Neural crest cell (in vitro differentiated cells): ENCODE measurements at places on chromosomes 6 and 20. TPM values are rescaled to one million over a fixed set of nuclear protein-coding genes. Genes with fewer than 3 reads are reported as not detected.

PLA2G7 gene
- 0.26 and 0.27 TPM in 2 replicates for total RNA-seq

MGME1 gene
- total RNA-seq: 35.2 and 39.0 TPM in 2 replicates

ADGRF5 gene
- total RNA-seq: 0.16 TPM in 1 of 2 replicates, not detected in the other

TBC1D22B gene
- 11.1 and 11.4 TPM in 2 replicates for total RNA-seq

MRPS18B gene
- 36.7 and 39.3 TPM in 2 replicates for total RNA-seq

- DNase-seq: no peak
These were observed 71.0 kb upstream of the MRAP2 start for GRCh38 chr6:83962582-83962981.

- no peak for DNase-seq
These were observed 87.3 kb downstream of the PTPRT start for GRCh38 chr20:43102394-43102793.

- no peak for DNase-seq
These were observed 144.3 kb downstream of the F13A1 start for GRCh38 chr6:6176127-6176526.

GRCh38 chr6:163014736-163015135, 287.0 kb downstream of the PACRG start:
- no peak for DNase-seq

DNA sequence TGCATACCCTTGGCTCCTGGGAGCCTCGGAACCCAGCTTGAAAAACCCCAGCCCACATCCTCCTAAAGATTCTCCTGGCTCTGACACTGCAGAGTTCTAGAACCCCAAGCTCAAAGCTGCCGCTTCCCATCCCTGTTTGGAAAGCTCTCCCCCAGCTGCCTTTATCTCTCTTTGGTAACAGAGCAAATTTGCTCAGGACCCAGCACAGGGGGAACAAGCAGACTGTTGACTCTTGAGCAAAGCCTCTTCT, 38.9 kb downstream of the HNF4A start:
- no peak for DNase-seq

DNA sequence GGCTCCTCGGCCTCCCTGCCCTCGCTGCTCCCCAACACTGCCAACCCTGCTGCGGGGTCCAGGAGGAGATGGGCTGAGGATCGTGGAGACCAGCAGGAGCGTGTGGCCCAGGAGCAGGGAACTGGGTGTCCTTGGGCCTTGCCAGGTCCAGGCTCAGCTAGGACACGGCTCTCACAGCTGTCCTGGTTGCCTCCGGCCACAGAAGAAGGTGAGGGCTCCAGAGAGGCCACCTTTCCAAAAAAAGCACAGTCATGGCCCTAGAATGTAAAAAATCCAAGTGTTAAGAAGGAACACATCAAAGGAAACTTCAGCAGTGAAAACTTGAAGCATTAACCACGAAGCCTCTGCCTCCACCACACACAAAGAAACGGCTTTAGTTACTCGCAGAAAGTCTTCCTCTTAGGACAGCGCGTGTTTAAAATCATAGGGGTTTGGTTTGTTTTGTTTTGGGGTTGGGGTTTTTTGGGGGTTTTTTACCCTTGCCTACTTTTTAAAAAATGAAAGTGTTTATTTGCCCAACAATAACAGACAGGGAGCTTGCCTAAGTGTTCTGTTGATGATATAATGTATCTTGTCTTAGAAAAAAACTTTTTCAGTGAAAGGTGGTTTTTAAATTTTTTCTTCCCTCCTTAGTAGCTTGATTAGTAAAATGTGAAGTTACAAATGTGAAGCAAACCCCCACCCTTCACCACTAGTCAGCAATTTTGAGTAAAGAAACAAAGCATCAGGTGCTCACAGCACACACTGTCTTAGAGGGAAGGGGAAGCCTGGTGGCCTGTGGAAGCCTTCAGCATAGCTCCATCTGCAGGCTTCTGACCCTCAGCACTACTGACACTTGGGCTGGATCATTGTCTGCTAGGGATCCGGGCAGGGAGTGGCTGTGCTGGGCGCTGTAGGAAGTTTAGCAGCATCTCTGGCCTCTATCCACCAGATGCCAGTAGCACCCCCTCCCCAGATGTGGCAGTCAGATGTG, 60.0 kb downstream of the PTPN1 start:
- no peak for DNase-seq

DNA sequence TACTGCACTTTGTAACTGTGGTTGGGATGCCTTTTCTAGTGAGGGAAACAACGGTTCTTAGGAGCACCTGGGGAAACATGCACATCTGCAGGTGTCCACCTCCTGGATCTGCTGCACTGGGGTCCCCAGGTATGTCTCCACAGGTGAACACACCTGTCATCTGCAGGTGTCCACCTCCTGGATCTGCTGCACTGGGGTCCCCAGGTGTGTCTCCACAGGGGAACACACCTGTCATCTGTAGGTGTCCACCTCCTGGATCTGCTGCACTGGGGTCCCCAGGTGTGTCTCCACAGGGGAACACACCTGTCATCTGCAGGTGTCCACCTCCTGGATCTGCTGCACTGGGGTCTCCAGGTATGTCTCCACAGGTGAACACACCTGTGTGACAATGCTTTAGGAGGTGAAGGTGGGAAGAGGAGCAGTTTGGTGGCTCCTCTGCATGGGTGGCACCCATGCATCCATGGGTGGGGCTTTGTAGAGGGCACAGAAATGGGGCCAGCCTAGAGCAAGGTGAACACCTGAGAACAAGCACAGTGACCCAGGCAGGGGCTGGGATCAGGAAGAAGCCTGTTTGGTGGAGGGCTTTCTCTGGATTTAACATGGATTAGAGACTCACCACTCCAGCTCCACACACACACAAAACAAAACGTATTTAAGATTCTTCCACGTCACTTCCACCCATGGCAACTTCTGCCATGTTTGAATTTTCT, 206.0 kb upstream of the CDH4 start:
- DNase-seq: peak; percentile 99

DNA sequence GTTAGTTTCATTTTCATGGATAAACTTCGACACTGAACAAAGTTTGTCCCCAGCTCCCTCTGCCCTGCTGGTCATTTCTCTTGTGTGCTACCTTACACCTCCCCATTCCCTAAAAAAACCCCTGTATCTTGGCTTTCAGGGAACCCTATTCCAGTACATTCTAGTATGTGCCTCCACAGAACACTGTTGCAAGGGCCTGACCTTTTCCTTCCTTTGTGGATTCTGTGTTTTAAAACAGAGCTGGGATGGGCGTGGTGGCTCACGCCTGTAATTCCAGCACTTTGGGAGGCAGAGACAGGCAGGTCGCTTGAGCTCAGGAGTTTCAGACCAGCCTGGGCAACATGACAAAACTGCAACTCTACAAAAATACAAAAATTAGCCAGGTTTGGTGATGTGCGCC, 20.6 kb upstream of the QKI start:
- no peak for DNase-seq

DNA sequence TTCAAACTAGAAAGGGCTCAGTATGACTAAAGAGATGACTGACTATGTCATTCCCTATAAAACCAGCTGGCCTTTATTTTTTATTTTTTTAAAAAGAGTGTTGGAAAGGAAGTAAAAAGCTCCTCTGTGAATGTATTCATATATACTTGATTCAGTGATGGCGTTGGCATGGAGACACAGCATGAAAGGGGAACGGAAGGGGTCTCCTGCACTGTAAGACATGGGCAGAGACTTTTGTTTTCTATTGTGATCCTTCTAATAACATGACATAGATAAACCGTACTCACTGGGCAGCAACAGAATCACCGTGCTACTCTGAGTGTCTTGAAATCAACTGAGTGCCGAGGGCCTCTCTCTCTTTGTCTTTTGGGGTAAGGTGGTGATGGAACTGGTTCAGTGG, 228.1 kb upstream of the RIN2 start:
- DNase-seq: no peak

DNA sequence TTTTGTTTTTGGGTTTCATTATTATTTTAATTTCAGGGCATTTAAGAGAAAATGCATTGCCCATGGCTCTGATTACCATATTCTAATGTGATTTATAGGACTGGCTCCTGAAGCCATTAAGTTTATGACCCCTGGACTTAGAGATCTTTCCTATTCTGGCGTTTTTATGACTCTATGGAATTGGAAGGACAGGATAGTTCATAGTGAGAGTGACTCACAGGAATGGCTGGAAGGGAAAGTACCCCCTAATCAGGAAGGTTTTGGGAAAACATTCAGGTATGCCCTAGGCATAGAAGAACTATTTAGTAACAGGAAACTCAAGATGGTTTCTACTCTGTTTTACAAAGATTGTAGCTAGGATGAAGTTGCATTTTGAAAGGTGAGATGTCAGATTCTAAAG, 108.6 kb upstream of the SLC2A12 start:
- DNase-seq: no peak

DNA sequence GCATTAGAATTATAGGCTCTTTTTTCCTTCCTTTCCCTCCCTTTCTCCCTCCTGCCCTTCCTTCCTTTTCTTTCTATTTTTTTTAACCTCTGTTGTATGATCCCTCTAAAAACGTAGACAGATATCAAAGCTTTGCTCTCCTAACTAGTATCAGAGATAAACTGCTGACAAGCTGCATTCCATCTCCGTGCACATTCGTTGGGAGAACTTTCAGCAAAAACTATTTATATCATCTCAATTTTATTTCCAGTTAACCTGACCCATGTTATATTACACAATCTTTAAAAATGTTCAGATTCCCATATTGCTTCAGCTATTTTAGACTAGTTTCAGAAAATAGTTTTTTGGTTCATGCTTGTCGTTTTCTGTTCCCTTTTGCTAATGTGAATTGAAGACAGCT, 47.3 kb downstream of the RNF217 start:
- DNase-seq: no peak

GRCh38 chr20:48667481-48667880, 160.3 kb downstream of the PREX1 start:
- no peak for DNase-seq

GRCh38 chr6:53906842-53907241, 112.0 kb downstream of the LRRC1 start:
- no peak for DNase-seq
